Activated CD4-positive, alpha-beta T cell treated with anti-CD3 and anti-CD28 coated beads, Interleukin-2, amount 10 ng/mL, durations not matched to agents 24 days and 14 days (primary cell): ENCODE measurements at places on chromosomes 11 and 22. TPM values are rescaled to one million over a fixed set of nuclear protein-coding genes. Genes with fewer than 3 reads are reported as not detected.

The MMP13 gene
- not detected in 2 replicates for total RNA-seq

The DCDC1 gene
- not detected in 2 replicates for total RNA-seq

DNA sequence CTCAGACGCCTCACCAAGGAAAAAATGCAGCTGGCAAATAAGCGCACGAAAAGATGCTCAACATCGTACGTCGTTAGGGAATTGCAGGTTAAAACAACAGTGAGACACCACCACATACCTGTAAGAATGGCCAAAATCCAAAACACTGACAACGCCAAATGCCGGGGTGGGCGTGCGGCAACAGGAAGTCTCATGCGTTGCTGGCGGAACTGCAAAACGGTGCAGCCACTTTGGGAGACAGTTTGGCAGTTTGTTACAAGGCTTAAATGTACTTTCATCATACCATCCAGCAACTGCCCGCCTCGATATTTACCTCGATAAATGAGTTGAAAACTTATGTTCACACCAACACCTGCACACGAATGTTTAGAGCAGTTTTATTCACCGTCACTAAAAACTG, 7.5 kb upstream of the CTSD start:
- H3K27ac ChIP-seq, result no peak overlapping the region
- peaks cover 21% of the 10 kb centered on the region for H3K4me1 ChIP-seq
- no peak for DNase-seq
- peaks cover 5% of the 10 kb centered on the region for H3K27me3 ChIP-seq
- H3K36me3 ChIP-seq, result no peaks in the 10 kb centered on the region

GRCh38 chr11:115217726-115218311, 286.4 kb downstream of the CADM1 start:
- no peak overlapping the region for H3K4me3 ChIP-seq
- no peak overlapping the region for H3K27ac ChIP-seq
- no peak for DNase-seq
- peaks cover 21% of the 10 kb centered on the region for H3K4me1 ChIP-seq
- H3K27me3 ChIP-seq, result peaks cover 19% of the 10 kb centered on the region
- no peaks in the 10 kb centered on the region for H3K36me3 ChIP-seq

DNA sequence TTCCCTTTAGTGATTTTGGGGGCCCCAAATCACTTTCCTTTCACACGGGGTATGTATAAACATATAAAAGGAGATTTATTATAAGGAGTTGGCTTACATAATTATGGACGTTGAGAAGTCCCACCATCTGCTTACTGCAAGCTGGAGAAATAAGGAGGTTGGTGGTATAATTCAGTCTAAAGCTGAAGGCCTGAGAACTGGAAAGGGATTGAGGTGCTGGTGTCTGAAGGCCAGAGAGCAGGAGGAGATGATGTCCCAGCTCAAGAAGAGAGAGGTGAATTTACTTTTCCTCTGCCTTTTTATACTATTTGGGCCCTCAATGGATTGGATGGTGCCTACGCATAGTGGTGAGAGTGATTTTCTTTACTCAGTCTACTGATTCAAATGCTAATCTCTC, 1.3 kb upstream of the ZNF202 start:
- peak; percentile 34 for DNase-seq
- peak overlapping the region; percentile 90 for H3K4me3 ChIP-seq
- no peak overlapping the region for H3K27ac ChIP-seq
- peaks cover 24% of the 10 kb centered on the region for H3K27me3 ChIP-seq

DNA sequence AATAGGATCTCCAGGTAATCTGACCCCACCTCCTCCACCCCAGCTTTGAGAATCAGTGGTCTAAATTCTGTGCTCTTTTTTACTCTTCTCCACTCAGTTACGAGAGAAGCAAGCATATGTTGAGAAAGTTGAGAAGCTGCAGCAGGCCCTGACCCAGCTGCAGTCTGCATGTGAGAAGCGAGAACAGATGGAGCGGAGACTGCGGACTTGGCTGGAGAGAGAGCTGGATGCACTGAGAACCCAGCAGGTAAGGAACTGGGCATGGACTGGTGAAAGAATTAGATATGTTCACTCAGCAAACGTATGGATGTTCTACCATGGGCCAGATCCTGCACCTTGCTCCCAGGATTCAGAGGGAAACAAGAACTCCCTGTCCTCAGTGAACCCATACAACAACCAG, 85.7 kb downstream of the AMOTL1 start:
- no peak overlapping the region for H3K27ac ChIP-seq
- DNase-seq, result no peak
- no peaks in the 10 kb centered on the region for H3K4me1 ChIP-seq

DNA sequence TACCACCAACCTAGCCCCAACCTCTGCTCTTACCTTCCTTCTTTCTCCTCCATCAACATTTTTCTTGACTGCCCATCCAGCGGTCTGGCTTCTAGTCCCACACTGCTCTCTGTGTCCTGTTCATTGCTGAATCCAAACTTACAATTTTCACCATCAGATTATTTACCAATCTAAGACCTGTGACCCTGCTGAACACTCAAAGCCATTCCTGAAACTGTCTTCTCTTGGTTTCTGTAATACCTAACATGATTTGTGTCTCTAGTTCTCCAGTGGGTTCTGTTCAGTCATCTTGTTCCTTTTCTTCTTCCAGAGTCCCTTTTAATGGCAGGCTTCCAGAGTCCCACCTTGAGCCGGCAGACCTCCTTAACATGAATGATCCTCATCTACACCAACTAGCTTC, 24.1 kb downstream of the RRAS2 start:
- no peak overlapping the region for H3K4me3 ChIP-seq
- no peaks in the 10 kb centered on the region for H3K27me3 ChIP-seq
- peaks cover 46% of the 10 kb centered on the region for H3K4me1 ChIP-seq
- peaks cover 44% of the 10 kb centered on the region for H3K36me3 ChIP-seq
- peak overlapping the region; percentile 27 for H3K27ac ChIP-seq

DNA sequence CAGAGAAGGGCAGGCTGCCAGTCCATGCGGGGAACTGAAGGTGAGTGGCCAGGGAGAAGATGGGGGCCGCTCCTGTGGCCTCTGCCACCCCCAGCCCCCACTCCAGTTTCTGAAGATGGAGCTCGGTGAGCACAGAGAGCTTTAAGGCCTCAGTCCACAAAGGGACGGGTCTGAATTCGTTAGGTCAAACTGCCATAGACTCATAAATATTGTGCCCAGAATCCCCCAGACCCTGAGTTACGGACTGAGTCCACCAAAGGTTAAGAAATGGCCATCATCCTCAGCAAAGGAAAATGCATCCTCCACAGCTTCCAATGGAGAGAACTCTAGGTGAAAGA, 344.2 kb downstream of the BUD13 start:
- peaks cover 2% of the 10 kb centered on the region for H3K27me3 ChIP-seq
- no peaks in the 10 kb centered on the region for H3K4me1 ChIP-seq
- H3K27ac ChIP-seq, result no peak overlapping the region
- no peak for DNase-seq
- H3K4me3 ChIP-seq, result no peak overlapping the region
- H3K36me3 ChIP-seq, result no peaks in the 10 kb centered on the region

GRCh38 chr11:66172146-66172545, 96.3 kb upstream of the RAB1B start:
- no peak overlapping the region for H3K27ac ChIP-seq
- peaks cover 5% of the 10 kb centered on the region for H3K36me3 ChIP-seq
- no peak overlapping the region for H3K4me3 ChIP-seq
- H3K27me3 ChIP-seq, result no peaks in the 10 kb centered on the region
- no peak for DNase-seq

The MRGPRX3 gene
- total RNA-seq, result not detected in 2 replicates

The MLC1 gene
- not detected in 2 replicates for total RNA-seq
